ENCODE measurements at places on chromosomes 7 and 10.
A peak's percentile ranks its signal among the peaks of the same experiment; 100 is the strongest.

- no peak for DNase-seq
These were observed 197.1 kb downstream of the SORCS1 start for GRCh38 chr10:106967452-106967851.

GRCh38 chr10:48519481-48520183 is 85.2 kb downstream of the ARHGAP22 start:
- DNase-seq = peak; percentile 9

DNA sequence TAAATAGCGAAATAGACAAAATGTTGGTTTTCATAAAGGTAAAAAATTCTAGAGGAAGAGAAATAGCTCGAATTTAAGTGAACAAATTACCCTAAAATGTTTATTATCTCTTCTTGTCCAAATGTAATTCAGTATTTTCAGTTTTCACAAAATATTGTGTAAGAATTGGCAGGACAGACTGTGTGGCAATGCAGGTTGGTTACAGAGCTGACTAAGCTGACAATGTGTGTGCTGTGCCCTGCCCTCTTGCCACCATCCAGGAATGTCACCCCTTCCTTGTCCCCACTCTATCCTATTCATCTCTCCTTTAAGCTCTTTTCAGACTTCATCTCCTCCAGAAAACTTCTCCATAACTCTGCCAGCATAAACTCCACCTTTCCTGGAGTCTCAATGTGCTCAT is 46.1 kb downstream of the COL28A1 start:
- DNase-seq = no peak

GRCh38 chr7:3591944-3592343 is 290.9 kb downstream of the SDK1 start:
- DNase-seq = no peak

DNA sequence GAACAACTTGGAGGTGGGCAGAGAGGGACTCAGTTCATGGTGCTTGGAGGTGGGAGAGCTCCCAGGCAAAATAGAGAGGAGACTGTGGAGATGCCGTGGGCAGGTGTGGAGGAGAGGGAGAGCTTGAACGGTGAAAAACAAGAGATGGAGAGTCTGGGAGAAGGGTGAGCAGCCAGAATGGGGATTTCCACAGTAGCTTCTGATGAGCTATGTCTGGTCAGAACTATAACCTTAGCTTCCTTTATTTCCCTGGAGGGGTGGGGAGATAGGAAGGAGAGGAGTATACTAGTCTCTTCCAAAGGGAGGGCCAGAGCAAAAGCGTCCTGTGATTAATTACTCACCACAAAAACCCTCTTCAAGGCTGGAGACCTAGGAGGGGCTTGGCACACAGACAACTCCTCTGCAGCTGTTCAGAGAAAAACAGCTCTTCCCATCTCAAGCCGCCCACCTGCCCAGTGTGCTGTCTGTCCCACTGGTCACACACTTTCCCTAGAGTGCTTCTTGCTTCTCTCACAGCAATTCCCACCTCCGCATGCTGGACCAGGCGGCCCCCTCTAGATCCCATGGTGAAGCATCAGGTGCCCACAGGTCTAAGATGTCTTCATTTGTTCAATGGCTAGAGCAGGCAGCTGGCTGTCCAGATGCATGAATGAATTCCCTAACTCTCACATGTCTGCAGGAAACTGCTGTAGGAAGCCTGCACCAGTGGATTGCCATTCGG is 41.9 kb downstream of the TAS2R41 start:
- no peak for DNase-seq

- no peak for DNase-seq
These were observed 11.0 kb upstream of the C10orf143 start for GRCh38 chr10:130121486-130122079.

DNA sequence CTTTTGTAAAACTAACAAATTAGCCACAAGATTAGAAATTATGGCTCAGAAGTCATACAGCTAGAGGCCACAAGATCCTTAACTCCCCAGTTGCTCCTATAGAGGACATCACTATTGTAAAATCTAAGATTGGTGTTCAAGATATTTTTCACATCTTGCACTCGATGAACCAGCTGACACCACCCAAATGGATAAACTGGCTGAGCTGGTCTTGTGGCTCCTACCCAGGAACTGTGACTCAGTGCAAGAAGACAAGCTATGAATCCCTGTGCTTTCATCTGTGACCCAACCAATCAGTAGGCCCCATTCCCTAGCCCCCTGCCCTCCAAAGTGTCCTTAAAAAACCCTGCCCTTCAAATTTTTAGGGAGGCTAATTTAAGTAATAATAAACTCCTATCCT is 27.9 kb upstream of the R3HCC1L start:
- no peak for DNase-seq

DNA sequence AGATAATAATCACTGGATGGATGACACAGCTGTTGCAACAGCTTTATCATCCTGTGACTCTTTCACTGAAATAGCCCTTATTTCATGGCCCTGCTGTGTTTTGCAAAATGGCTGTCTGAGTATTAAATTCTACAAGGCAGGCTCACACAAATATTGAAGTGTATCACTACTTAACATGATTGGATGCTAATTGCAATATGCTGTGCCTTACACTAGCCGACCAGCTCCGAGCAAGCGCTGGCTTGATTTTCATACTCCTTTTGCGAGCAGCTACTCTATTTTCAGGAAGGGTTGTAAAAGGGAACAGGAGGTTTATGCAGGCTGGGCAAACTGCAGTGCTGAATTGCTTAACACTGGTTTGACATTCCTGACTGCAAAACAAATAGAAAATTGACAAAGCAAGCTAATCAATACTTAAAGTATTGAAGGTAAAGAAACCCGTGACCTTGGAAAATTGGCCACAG is 121.6 kb downstream of the CACNB2 start:
- no peak for DNase-seq

- no peak for DNase-seq
These were observed 31.3 kb upstream of the NME8 start for GRCh38 chr7:37816922-37817590.

DNA sequence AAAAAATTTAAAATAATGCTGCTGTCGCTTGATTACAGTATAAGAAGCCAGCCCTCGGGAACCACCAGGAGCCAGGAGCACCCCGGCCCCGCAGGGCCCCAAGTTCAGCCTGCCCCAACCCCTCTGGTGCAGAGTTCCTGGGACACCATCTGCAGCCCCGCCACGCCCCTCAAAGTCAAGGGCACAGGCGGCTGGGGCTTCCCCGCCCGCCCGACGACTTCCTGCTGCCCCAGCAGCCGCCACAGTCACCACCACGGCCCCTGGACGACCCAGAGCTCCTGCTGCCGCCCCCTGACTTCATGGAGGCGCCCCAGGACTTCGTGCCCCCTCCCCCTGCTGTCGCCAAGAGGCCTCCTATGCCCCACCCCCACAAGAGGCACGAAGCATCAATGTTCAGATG is 103.6 kb upstream of the PDSS1 start:
- DNase-seq = no peak

DNA sequence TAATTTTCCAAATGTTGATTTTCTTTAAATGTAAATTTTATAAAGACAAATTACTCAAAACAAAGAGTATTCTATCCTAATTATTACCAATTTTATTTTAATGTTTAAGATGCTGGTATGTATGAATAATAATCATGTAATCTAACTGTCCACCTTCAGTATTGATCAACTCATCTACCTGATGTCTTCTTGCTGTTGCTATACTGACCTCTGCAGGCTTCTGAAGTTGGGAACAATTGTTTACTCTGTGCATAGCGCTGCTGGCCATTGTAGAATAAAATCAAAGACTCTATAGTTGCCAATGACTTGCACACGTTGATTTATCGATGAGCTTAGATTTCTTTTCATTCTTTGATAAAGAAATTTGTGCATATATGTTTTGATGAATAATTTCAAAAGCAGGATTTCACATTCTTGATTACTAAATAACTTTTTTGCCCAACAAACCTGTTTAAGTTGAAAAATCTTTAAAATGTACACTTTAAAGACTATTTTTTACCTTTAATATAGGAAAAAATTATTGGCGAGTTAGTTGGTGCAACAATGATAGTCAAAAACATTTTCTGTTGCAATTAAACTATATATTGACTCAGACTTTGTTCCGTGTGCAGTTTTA is 282.3 kb downstream of the TFEC start:
- DNase-seq = peak; percentile 7

- no peak for DNase-seq
These were observed 6.9 kb downstream of the NOC3L start for GRCh38 chr10:94355841-94356240.

DNA sequence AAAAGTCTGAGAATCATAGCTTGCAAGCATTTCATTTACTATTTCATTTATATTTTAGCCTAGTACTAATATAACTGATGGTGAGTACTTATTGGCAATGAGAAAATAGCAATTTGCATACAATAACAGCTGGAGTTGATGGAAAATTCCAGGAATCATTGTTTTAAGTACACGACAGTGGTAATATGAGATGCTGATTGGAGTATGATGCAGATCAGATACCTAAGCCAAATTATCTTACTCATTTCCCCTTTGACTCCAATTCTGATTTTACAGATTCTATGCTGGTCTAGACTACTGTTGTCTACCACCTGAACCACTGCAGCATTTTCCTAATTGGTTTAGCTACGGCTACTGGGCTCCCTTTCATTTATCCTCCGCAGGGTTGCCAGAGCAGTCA is 36.7 kb downstream of the GNG11 start:
- no peak for DNase-seq

Data from activated CD4-positive, alpha-beta T cell treated with anti-CD3 and anti-CD28 coated beads, Interleukin-2, Interleukin-4, amounts not matched to agents 100 ng/mL and 50 ng/mL, durations not matched to agents 16 hours and 8 hours (primary cell).